ENCODE measurements at places on chromosomes 1 and 21.

GRCh38 chr21:35136106-35136505, 87.0 kb upstream of the RUNX1 start:
- no peak for DNase-seq

- no peak for DNase-seq
Measured at GRCh38 chr1:220099826-220100225, 5.9 kb downstream of the IARS2 start.

GRCh38 chr1:156347331-156347730, 9.0 kb downstream of the TSACC start:
- no peak for DNase-seq

GRCh38 chr1:41540886-41541591, 56.6 kb upstream of the EDN2 start:
- DNase-seq: no peak

GRCh38 chr1:29455781-29456180, 219.5 kb downstream of the PTPRU start:
- DNase-seq: no peak

DNA sequence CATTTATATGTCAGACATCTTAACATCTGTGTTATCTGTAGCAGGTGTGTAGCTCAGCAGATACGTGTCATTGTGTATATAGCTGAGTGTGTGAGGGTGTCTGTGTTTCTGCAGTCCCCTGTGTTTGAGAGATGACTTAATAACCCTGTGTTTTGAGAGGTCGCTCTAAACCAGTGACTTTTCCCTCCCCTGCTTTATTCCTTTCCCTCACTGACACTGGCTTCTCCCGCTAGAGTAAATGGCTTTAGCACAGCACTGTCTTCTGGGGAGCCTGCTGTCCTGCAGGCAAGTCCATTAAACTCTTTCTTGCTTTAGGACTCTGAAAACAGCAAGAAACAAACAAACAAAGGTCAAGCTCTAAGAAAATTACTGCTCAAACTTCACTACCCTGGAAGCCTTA, 53.0 kb downstream of the VANGL1 start:
- no peak for DNase-seq

GRCh38 chr1:181142096-181142958, 53.8 kb downstream of the IER5 start:
- DNase-seq: peak; percentile 86

DNA sequence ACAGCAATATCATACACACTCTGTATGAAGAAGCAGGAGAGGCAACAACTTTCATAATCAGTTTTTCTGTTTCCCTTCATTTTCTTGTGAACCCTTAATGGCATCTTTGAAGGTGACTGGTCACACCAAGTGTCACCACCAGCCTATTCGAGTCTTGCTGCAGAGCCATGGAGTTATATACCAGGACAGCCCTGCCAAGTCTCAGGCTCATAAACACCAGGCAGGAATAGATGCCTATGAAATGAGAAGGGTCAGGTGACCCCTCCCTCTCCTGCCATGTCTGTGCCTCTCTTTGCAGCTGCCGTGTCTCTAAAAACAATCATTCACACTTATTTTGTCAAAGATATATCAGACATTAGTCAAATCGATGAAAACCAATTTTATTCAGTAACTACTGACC, 28.0 kb downstream of the NECAP2 start:
- no peak for DNase-seq

GRCh38 chr1:76830373-76830772, 36.9 kb upstream of the ST6GALNAC5 start:
- no peak for DNase-seq

DNA sequence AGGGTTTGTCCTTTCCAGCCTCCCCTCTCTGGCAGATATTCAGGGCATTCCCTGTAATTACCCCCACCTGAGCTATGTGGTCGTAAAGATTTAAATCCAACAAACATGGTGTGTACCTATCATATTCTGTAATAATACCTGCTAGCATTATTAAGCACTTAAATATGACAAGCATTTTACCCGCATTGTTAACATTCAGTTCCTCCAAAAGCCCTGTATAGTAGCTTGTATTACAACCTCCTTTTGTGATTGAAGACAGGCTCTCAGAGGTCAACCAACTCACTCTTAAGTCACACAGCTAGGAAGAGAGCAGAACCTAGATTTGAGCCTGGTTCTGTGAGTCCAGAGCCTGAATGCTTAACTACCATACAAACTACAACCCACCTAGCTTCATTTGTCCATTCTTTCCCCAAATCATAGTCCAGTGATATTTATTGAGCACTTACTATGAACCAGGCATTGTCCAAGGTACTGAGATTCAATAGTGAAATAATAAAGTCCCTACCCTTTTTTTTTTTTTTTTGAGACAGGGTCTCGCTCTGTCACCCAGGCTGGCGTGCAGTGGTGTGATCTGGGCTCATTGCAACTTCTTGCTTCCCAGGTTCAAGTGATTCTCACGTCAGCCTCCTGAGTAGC, 13.8 kb upstream of the KDM4A start:
- DNase-seq: no peak

- DNase-seq: no peak
Measured at GRCh38 chr1:201137024-201137392, 10.0 kb upstream of the ASCL5 start.

GRCh38 chr1:101064697-101065096, 39.1 kb upstream of the DPH5 start:
- DNase-seq: no peak

- DNase-seq: no peak
Measured at GRCh38 chr1:240309769-240310168, 218.1 kb downstream of the FMN2 start.

- DNase-seq: no peak
Measured at GRCh38 chr1:48462716-48463302, 9.2 kb downstream of the SPATA6 start.

GRCh38 chr1:42450061-42450460, 5.8 kb downstream of the ZMYND12 start:
- no peak for DNase-seq

DNA sequence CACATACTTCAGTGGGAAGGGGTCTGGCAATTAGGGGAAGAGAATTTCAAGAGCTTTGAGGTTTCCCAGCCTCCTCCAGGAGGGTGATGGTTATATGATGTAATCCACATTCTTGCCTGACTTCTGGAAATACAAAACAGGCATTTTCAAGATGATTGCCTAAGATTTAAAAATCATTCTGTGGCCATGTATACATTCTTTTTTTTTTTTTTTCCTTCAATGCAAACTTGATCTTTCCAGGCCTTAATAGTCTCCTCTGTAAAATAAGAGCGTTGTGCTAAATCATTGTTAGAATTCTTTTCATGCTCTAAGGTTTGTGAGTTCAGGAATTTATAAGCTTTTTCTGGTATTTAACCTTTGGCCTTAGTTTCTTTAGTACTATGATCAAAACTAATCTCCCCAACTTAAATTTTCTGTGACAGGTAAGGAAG, 192.3 kb upstream of the HMCN1 start:
- DNase-seq: no peak

GRCh38 chr1:159917533-159918351, 7.6 kb downstream of the TAGLN2 start:
- no peak for DNase-seq

- DNase-seq: no peak
Measured at GRCh38 chr1:15207829-15208429, 39.1 kb upstream of the FHAD1 start.

GRCh38 chr1:71561729-71562128, 480.9 kb upstream of the ZRANB2 start:
- DNase-seq: no peak

DNA sequence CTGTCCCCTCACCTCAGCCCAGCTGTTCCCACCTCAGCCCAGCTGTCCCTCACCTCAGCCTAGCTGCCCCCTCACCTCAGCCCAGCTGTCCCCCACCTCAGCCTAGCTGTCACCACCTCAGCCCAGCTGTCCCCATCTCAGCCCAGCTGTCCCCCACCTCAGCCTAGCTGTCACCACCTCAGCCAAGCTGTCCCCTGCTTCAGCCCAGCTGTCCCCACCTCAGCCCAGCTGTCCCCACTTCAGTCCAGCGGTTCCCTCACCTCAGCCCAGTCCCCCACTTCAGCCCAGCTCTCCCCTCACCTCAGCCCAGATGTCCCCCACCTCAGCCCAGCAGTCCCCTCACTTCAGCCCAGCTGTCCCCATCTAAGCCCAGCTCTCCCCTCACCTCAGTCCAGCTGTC, 88.4 kb upstream of the CSF3R start:
- no peak for DNase-seq

DNA sequence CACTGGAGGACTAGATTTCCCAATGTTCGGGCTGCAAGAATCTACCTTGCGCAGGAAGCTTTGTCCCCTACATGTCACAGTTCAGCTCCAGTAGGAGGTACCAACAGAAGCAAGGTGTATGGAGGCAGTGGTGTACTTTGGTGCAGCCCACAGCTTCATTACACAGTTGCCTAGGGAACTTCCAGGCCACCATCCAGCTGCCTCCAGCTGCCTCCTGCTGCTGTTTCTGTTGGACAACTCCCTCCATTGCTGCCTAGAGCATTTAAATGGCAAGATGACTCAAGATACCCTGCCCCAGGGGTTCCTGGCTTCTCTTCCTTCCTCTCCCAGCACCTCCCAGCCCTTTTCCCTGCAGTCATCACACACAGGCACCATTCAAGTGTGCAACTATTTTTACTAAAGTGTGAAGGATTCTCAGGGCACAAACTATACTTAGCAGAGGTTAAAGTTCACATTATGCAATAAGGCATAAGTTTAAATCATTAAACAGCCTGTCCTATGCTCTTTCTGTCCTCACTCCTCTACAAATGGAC, 39.0 kb upstream of the ATP1A1 start:
- no peak for DNase-seq

DNA sequence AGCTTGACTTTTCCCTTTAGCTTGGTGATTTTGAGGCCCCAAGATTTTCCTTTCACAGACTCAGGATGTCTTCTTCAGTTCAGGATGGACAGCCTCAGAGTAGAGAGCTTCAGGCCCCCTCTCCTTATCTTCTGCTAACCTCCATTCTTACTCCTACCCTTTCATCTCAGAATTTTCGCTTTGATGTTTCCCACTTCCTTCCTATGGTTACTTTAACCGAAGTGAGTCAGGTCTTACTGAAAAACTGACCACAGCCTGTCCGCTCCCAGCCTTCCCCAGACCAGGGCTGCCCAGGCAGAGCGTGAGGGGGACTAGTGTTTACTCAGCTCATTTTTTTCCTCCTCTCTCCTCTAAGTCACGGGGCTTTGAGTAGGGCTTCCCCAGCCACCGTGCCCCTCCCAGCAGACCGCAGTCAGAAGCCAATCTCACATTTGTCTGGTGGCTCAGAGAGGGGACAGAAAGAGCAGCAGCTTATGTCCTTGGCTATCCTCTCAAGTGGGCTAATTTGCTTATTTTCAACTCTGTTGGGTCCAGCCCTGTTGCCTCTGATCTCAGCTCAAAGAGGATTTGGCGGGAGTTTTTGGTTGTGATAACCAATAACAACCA, 4.2 kb upstream of the IL19 start:
- peak; percentile 61 for DNase-seq

DNA sequence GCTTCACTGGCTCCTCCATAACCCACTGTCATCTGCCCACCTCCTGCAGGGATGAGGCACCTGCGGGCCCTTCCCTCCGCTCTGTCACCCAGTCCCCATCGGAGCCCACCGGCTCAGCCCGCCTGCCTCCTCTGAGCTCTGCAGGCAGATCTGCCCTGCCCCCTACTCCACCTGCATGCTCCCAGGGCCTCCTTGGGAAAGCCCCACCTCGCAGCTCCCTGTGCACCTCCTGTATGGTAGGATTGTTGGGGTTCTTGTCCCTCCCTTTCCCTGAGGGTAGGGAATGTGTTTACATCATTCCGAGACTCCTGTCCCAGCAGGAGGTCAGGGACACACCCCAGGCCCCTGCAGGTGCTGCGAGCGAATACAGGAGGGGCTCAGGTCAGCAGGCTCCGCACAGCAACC, 50.5 kb downstream of the SIK1 start:
- DNase-seq: no peak

- DNase-seq: no peak
Measured at GRCh38 chr21:38925478-38925877, 119.7 kb downstream of the ETS2 start.

GRCh38 chr1:10257851-10258250, 47.5 kb downstream of the KIF1B start:
- no peak for DNase-seq

- DNase-seq: no peak
Measured at GRCh38 chr1:200838676-200839445, 33.9 kb upstream of the GPR25 start.

DNA sequence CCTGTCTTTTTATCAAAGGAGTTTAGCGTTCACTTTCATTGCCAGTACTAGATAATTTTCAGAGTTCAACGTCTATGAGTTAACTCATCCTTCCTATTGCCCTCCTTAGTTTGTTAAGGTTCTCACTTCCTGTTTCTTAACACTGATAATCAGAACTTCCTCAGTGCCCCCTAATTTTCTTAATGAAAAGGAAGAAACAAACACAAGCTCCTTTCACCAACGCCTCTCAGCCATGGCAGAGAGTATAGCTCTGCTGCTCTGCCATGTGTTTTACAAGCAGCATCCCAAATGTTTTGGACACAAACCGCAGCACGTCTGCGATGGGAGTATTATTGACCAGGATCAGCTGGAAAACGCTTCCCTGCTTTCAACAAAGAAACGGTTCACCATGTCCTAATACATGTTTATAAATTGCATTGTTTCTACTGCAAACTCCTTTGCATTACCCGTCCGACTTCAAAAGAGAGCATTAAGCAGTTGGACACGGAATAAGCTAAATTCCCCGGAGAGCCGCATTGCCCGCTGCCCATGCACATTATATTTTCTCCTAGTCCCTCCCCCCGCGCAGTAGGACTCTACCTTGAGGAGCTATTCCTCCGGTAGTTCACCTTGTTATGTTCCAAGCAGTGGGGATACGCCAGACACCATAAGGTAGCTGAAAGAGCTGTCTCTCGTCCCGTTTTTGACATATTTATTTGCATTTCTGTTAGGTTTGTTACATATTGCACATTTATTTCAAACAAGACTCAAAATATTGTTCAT, 561 bp downstream of the OLFM3 start:
- DNase-seq: no peak

- no peak for DNase-seq
Measured at GRCh38 chr1:20846461-20847374, 59.6 kb upstream of the HP1BP3 start.

DNA sequence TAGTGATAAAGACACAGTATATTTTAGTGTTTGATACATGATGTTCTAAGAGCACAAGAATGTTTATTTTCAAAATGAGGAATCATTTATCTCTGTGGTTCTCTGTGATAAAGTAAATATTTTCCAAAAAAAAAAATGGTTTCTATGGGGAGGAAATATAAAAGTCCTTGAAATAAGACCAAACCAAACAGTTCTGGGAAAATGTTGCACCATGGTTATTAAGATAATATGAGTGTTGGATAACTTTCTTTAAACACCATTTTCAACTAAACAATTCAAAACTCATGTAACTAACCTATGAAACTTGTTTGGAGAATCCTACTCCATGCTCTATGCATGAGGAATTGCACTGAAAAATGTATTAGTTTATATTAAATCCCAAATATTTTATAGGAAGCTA, 184.6 kb downstream of the KCNT2 start:
- DNase-seq: no peak

- no peak for DNase-seq
Measured at GRCh38 chr1:11384170-11384554, 94.8 kb upstream of the DISP3 start.

DNA sequence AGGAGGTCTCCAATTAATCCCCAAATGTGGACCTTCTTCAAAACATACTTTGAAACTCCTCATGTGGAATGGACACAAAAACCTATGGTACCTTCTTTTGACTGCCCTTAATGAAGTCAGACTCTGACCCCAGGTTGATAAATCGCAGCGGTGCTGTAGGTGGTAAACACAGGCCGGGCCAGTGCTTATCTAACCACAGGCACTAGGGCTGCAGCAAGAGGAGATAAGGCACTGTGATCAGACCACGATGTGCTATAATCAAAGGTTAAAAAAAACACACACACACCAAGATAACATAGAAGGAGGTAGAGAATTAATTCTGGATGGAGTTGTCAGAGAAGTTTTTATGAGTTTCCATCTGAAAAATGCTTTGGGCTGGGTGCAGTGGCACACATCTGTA, 52.3 kb upstream of the SIPA1L2 start:
- no peak for DNase-seq
